ENCODE measurements at places on chromosomes 16 and 17. TPM values are rescaled to one million over a fixed set of nuclear protein-coding genes. Genes with fewer than 3 reads are reported as not detected.

AP2B1 gene
- 37.0 TPM for total RNA-seq

KRT33B gene
- total RNA-seq, result not detected

GRCh38 chr17:17819561-17819995 is 17.2 kb downstream of the SREBF1 start:
- DNase-seq, result peak; percentile 87

DNA sequence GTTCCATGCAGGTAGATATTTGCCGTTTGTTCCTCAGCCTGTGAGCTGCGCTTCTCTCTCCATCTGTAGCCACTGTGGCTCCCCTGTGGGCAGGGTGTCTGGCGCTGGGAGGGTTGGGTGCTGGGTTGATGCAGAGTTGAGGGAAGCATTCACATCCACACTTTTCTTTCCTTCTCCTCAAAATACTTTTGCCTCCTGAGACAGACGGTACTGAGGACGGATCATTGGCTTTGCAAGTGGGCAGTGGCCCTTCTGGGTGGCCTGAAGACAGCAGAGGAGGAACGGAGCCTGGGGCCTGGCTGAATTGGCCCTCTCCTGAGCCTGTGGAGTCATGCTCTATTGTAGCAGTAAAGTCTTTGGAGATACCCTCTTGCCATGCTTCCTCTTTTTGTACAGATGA is 43.0 kb downstream of the NKD1 start:
- no peak for DNase-seq

GRCh38 chr16:57258226-57258909 is 13.3 kb downstream of the ARL2BP start:
- no peak for DNase-seq

- DNase-seq, result no peak
Measured at GRCh38 chr16:86664522-86665318, 86.4 kb downstream of the FOXL1 start.
